ENCODE measurements at places on chromosomes 6 and 20.

DNA sequence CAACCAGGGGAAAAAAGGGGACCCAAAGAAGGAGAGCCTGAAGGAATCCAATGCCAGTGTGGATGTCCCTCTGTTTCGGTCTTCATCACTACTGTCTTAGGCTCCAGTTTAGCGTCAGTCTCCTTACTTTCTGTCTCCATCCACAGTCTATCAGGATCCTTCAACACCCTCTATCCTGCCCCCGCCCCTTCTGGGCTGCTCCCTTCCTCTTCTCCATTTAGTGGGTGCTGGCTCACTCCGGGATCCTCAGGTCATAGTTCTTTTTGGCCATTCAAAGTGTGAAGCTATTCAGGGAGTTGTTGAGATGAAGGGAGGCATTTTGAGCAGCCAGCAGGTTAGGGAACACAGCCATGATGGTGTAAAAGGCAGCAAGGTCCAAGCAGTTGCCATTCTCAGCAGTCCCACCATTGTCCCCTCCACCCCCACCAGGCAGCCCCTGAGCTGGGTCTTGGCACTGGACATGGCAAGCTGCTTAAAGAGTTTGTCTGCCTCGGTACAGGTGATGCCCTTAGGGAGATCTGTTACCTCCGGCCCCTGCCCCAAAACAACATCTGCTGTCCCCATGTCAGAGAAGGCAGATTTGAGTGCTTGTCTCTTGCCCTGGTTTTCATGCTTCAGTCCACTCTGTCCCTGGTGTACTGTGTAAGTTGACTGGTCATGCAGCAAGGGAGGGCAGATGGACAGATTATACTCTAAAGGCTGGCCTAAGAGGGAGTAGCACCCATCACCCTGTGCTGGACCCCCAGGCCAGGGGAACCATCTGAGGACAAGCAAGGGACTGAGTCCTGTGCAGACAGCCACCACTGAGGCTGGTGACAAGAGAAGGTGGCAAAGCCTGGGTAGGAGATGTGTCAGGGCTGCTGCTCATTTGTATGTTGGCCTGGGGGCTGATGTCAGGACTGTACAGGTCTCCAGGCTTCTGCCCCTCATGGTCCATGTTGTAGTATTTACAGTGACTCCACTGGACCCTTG, 842.0 kb downstream of the HACE1 start:
- DNase-seq = no peak

DNA sequence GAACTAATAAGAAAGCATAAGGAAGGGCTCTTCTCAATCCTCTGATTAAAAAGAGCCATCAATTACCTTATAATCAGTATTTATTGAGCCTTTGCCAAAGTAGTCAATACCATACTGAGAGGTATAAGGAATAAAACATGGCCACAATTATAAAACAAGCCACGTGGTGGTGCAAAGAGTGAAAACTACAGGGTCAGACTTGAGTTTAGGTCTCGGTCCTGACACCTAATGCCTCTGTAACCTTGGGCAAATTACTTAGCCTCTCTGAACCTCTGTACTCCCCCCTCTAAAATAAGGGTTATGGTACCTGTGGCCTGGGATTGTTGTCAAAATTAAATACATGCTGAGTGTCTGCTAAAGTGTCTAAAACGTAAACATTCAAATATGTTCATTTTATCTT, 11.8 kb downstream of the TRIM10 start:
- no peak for DNase-seq

DNA sequence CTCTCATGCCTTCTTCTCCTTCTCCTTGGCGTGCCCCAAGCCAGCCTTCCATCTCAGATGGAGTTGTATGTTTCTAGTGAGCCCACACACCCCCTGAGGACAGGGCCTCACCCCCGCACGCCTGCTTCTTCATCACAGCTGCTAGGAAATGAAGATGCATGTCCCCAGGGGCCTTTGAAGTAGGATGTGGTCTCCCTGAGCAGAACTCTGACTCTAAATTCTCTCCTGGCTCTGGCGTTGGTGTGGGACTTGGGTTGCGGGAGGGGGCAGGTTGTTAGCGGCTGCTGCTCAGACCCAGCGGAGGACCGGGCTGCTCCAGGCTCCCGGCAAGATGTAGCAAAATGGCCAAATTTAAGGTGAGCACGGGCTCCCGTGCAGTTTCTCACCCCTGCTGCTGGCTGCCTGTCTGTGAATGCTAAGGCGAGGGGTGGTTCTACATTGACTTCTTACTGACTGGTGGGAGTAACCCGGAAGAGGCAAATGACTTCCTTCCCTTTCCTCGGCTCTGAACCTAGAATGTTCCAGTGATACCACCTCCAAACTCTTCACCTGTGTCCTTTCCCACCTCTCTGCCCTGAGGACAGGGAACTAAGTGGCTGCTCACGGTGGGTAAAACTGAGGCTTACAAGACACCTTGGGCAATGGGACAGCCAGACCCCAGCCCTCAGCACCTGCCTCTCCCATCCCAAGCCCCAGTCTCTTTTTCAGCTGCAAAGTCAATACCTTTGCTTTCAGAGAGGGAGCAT, 8.8 kb downstream of the SYNJ2 start:
- no peak for DNase-seq

DNA sequence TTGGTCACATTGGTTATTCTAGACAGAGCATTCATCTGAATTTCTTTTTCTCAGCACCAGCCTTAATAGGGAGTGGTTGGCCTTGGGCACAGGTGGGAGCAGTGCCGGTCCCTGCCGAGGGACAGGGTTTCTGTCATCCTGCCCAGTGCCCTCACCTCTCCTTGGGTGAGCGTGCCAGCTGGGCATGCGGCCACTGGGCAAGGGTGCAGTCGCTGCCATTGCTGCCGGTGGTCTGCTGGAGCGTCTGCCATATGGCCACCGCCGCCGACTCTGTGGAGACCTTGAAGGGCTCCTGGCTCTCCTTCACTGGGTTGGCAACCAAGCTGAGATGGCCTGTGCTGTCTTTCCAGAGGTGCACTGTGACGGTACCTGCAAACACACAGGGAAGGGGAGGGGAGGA, 16.4 kb upstream of the UQCC2 start:
- no peak for DNase-seq

DNA sequence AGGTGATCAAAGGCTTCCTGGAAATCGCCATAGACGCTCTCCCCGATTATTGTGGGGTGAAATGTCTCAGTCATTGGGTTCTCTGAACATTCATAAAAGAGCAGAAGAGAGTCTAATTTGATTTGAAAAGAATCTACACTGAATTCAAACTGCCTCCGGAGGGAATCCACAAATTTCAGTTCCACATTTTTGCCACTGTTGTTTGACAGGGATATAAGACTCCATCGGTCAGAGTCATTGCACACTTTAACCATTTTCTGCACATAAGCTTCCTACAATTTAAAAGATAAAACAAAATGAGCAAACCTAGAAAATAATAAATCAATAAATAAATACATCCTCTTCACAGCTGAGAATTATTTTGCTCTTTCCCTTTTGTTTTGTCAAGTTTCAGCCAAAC, 2.3 kb downstream of the TENT5A start:
- DNase-seq = no peak

All from left renal cortex interstitium (tissue), 4 donors.